Mesenteric fat pad (tissue), 1 donor: ENCODE measurements at places on chromosomes 2 and 18.
A peak's percentile ranks its signal among the peaks of the same experiment; 100 is the strongest.

- no peak for DNase-seq
These were observed 126.7 kb downstream of the STK39 start for GRCh38 chr2:168120730-168121129.

DNA sequence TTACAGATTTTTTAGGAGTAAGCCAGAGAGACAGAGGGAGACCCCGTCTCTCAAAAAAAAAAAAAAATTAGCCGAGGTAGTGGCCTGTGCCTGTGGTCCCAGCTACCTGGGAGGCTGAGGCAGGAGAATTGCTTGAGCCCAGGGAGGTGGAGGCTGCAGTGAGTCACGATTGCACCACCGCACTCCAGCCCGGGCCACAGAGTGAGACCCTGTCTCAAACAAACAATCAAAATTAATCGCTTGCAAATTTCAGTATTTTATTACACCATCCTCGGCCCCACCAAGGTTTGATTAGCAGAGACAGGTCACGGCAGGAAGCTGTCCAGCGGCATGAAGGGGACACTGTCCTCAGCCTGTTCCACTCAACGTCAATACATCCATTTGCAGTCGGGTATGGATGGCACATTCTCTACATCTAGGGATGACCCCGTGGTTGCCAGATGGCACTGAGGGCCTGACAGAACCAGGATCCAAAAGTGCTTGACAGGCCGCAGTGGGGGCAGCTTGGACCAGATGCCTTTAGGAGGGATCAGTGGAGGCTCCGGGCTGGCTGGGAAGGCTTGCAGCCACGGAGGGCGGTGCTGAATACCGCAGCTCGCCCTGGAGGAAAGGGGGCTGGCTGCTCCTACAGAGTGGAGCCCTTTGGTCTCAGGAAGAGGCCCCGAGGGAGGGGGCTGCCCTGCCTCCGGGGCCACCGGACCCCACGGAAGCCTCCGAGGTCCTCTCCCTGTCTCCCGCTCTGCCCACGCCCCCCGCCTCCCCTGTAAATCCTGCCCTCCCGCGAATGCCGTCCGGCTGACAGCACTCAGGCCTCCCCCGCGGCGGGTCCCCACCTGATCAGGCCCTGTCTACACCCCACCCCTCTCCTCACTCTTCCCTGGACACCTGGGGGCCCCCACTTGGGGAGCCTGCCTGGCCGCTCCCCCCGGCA is 13.1 kb downstream of the ASPRV1 start:
- DNase-seq, result no peak

DNA sequence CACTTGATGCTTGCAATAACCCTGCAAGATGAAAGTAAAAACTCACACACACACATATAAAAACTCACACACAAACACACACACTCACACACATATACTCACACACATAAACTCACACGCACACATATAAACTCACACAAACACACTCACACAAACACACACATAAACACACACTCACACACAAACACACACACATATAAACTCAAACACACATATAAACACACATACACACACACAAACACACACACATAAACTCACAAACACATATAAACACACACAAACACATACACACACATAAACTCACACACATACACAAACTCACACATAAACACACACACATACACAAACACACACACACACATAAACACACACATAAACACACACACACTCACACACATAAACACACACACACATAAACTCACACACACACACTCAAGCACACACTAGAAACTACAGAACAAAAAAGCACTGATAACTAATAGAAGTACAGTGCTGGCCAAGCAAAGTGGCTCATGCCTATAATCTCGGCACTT is 117.7 kb upstream of the TEKT4 start:
- no peak for DNase-seq

DNA sequence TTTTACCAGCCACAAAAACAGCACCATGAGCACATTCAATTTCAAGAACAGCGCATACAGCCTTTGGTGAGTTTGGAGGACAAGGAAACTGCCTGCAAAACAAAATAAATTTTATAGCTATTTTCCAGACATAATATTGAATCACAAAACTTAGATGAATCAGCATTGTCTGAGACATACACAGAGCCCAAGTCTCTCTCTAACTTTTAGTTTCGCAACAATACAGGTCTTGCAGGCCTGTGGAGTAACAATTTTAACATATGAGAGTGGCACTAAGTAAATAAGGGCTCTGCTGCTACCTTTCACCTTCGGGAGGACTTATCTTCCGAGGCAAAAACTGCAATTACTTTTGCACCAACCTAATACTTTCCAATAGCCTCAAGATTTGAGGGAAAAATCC is 56.1 kb upstream of the PEX13 start:
- DNase-seq, result no peak

- no peak for DNase-seq
These were observed 766 bp downstream of the CCDC85A start for GRCh38 chr2:56184500-56185011.

GRCh38 chr2:240926516-240927389 is 20.6 kb downstream of the CROCC2 start:
- peak; percentile 72 for DNase-seq

- no peak for DNase-seq
These were observed 38.2 kb downstream of the FHOD3 start for GRCh38 chr18:36335476-36336279.

DNA sequence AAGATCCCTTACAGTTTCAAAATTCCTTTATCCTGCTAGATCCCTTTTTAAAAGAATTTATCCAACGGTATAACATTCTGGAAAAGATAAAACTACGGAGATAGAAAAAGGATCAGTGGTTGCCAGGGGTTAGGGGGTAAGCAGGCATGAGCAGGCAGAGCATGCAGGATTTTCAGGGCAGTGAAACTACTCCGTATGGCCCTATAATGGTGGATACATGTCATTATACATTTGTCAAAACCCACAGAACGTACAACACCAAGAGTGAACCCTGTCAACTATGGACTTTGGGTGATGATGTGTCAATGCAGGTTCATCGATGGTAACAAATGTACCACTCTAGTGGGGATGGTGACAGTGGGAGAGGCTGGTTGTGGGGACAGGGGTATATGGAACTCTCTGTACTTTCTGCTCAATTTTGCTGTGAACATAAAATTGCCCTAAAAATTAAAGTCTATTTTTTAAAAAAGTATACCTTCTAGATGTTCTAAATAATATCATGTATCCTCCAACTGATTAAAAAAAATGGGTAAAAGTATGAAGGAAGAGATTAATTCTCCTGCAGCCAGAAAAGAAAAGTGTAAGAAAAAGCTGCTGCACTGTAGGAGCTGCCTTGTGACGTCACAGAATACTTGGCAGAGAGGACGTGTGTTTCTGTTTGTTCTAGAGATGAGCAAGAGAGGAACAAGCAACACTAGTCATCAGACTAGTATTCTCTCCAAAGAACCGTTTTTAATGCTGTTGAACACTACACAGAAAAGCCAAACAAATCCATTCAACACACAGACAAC is 23.6 kb downstream of the ANKRD44 start:
- no peak for DNase-seq

DNA sequence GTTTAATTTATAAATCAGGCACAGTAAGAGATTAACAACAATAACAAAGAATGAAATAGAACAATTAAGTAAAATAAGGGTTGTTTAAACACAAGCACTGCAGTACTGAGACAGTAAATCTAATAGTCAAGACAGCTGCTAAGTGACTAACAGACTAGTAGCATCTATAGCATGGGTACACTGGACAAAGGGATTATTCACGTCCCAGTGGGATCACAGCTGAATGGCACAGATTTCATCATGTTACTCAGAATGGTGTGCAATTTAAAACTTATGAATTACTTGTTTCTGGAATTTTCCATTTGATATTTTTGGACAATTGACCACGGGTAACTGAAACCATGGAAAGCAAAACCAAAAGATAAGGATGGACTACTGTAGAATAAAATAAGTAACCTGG is 161.9 kb upstream of the DAPL1 start:
- DNase-seq, result no peak

DNA sequence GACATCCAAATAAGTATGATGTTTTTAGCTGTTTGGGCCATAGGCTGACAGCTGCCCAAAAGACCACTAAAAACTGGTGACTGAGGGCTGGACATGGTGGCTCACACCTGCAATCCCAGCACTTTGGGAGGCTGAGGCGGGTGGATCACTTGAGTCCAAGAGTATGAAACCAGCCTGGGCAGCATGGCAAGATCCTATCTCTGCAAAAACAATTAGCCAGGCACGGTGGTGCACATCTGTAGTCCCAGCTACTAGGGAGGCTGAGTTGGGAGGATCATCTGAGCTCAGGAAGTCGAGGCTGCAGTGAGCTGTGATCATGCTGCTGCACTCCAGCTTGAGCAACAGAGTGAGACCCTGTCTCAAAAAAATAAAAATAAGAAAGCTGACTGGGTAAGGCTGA is 511.5 kb upstream of the RAB6C start:
- DNase-seq, result no peak

DNA sequence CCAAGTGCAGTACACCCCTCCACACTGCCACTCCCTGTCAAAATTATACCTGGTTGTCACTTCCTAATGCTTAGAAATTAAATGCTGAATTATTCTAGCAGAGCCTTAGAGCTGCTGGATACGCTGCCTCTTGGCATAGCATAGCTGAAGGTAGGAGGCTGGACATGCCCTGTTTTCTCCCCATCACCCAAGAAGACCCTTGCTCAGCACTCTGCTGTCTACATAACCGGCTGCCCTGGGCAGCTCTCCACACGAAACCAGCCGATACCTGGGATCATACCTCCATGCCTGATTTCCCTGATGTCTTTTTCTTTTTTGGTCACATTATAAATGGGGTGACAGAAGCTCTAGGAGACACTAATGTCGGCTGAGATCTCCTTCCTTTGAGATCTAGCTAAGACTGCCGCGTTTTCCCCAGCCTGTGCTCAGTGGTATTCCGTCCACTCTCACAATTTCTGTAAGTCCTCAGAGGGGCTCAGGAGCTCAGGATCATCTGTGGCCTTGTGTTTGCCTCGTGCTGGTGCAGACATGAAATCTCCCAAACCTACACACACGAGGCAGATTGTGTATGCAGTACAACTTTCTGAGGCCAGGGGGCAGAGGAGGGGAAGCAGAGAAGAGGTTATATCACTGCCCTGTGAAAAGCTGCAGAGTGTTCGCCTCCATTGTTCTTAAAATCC is 13.5 kb upstream of the ZAP70 start:
- DNase-seq, result no peak

DNA sequence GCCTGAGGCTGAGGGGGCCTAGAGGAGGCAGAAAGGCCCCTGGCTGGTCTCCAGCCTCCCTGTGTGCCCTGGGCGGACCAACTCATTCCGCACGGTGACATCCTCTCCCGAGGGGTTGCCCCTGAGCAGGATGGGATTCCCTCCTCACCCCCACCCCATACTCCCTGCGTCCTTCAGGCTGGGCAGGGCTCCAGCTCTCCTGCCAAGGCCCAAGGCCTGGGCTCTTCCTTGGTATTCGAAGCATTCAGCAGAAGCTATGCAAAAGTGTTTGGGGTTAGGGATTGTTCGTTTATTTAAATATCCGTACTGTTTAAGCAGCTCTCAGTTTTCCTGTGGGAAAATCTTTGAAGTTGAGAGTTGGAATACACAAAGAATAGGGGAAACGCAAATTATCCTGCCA is 113.1 kb upstream of the RAB12 start:
- no peak for DNase-seq

GRCh38 chr2:3472966-3473365 is 46.4 kb downstream of the ADI1 start:
- no peak for DNase-seq

DNA sequence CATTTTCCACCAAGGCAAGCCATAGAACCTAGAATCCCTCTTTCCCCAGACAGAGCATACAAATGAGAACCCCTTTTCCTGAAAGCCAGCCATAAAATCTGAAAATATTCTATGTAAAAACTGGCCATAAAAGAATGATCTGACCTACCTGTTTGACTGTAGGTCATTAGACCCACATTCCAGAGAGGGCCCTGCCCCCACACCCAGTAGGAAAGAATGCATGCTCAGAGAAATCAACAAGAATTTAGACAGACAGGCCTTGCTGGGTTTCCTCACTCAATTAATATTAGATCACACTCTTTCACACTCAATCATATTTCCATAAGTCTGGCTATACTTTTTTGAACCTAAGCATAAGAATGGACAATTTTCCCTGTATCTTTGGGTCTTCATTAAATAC is 929.5 kb downstream of the ERBB4 start:
- DNase-seq, result no peak

DNA sequence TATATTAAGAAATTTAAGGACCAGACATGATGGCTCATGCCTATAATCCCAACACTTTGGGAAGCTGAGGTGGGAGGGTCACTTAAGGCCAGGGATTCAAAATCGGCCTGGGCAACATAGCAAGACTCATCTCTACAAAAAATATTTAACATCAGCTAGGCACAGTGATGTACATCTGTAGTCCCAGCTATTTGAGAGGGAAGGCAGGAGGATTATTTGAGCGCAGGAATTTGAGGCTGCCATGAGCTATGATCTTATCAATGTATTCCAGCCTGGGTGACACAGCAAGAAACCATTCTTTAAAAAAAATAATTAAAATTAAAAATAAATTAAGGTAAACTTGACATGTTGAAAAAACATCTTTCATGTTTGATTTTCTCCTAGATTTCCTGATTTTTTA is 564.2 kb downstream of the MBD2 start:
- no peak for DNase-seq

- DNase-seq, result no peak
These were observed 42.2 kb upstream of the EPHA4 start for GRCh38 chr2:221614274-221614673.

GRCh38 chr2:56444339-56444738 is 260.5 kb downstream of the CCDC85A start:
- no peak for DNase-seq
